Left lung (tissue), 14 donors: ENCODE measurements at places on chromosomes 4 and X. TPM values are rescaled to one million over a fixed set of nuclear protein-coding genes. Genes with fewer than 3 reads are reported as not detected.

GRCh38 chrX:106168107-106168506 lies at the start of gene PWWP3B:
TSS of gene PWWP3B (plus strand) at chrX:106168305. CDS start at chrX:106205433, 37,128 bp downstream.
- DNase-seq = peak; percentile 33

DNA sequence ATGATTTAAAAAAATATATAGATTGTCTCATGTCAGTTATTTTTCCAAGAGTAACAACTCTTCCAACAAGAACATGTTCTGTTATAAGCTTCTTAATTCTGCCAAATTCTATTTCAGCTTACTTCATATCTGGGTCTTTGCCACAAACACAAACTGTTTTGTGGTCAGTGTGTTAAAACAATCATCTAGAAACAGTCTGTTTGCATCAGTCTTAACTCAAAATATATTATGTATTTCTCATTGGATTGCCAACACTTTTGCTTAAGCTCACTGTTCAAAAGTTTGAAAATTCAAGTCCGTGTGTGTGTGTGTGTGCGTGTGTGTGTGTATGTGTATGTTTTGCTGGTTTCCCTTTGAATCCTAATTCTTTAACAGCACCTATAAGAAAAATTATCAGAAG lies 752.3 kb upstream of the NDST4 start:
- DNase-seq = no peak

The CACNA1F gene
- 0.20 TPM for polyA plus RNA-seq

DNA sequence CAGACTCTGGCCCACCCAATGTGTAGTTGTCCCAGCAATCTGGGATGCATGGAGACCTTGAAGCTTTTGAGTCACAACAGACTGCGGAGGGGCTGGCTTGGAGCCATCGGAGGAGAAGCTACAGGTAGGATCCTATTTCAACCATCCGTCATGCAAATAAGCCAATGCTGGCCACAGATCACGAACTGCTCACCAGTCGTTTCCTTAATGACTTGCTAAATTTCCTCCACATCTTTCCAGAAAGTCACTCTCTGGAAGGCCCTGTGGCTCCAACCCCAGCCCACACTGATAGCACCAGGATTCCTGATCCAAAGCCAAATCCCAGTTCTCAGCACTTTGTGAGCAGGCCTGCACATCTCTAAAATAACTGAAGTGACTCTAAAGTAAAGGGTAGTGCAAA lies 321.3 kb downstream of the RAB28 start:
- DNase-seq = no peak

DNA sequence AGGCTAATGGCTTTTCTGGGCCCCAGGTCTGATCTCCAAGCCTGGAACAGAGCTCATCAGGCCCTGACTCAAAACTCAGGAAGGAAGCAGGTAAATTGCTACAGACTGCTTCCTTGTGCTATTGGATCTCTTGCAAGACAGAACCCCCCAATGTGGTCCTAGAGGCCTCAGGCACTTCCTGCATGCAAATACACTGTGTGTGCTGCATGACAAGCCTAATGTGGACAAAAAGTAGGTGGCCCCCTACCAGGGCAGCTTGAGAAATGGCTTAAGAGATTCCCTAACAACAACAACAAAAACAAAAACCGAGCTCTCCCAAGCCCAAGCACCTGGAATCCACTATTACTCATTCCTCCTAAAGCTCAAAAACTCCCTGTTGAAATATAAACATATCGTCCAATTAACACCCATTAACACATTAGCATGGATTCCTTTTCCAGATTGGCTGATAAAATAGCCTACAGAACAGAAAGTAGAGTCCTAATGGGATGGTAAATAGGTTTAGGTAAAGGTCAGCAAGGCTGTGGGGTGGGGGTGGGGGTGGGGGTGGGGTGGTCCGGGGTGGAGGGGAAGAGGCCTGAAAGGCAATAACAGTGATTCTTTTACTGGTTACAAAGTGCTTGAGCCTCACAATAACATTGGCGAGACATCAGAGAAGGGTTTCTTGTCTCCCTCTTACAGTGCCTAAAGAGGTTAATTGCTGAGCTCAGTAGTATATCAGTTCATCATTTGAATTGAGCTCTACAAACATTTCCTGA lies 24.1 kb upstream of the FGF16 start:
- DNase-seq = no peak

The STATH gene
- not detected for polyA plus RNA-seq

DNA sequence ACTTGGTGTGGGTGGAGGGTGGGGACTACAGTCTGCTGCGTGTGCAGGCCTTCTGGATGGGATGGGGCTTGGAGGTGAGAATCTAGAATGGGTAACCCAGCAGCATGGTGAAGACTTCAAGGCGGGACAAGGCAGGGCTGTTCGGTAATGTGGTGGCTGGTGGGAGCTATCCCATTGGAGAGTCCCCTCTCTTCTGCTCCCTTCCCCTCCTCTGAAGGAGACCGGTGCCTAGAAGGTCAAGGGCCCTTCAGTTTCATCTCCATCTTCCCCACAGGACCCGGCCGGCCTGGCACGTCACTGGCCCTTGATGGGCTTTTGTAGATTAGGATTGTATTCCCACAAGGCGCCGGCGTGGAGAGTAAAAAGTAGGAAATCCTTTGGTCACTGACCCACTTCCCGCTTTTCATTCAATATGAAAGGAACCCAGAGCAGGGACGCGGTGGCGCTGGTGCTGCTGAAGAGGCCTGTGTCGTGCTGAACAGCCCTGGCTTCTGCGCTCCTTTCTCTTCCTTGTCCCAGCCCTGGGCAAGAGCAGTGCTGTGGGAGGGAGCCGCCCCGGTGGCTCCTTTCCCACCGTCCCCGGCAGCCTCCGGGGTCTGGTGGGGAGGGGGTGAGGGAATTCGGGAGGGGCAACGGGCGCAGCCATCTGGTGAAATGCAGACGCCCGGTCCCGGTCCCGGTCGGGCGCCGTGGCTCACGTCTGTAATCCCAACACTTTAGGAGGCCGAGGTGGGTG lies 7.3 kb upstream of the HMGB3 start:
- no peak for DNase-seq

DNA sequence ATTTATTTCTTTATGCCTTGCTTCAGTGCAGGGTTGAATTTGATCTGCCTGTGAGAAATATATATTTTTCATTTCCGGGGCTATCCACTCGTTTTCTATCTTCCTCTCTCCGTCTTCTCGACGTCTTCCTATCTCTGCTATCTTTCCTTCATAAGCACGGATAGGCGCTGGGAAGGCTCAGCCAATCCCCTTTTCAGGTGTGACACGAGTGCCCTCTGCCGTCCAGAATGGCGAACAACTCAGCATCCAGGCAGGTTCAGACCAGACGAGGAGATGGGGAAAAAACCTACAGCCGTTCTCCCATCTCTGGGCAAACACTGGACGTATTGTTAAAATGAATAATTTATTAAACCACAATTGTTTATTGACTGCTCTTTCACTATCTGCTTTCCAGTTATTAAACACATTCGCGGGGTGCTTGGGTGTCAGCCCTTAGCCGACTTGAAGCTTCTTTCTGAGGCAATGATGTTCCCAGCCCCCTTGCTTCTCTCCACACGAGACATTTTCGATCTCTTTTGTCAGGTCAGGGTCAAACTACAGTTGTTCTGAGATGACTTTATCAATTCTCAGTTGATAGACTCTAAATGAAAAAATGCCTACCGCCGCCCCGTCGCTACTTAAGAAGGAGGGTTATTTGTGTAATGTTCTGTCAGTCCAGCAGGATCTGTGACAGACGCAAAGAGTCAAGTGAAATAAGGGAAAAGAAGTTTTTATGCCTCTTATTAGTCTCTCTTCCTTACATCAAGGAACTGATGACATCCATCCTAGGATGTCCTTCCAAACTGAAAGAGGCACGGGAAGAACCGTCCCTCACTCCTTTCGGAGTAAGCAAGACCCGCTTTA lies 96.3 kb upstream of the NOCT start:
- DNase-seq = peak; percentile 64

DNA sequence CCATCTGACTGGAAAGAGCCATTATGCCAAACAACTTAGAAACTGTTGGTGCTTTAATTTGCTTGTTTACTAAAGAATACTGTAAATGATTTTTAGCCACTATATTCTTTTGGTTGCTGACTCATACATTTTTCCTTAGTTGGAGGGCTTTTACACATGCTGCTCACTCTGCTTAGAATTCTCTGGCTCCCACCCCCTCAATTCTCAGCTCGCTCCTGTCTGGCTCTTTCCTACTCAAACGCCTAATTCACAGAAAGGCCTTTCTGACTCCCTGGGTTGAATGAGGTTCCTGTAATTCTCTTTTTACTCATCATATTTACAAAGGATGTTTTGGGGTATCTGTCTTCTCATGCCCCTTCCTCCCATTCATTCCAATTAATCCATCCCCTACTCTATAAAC lies 26.1 kb upstream of the PARM1 start:
- DNase-seq = no peak

The CENPVL1 gene
- not detected for polyA plus RNA-seq

The TRPC5OS gene
- polyA plus RNA-seq = not detected

The CTAG2 gene
- not detected for polyA plus RNA-seq

The RPS6KA3 gene
- 42.8 TPM for polyA plus RNA-seq

- DNase-seq = peak; percentile 94
These were observed at the start of gene APBB2 for GRCh38 chr4:41214136-41214824. TSS of gene APBB2 (minus strand) at chr4:41214542. CDS start at chr4:41033254, 181,288 bp downstream.

The JADE3 gene
- 16.3 TPM for polyA plus RNA-seq

DNA sequence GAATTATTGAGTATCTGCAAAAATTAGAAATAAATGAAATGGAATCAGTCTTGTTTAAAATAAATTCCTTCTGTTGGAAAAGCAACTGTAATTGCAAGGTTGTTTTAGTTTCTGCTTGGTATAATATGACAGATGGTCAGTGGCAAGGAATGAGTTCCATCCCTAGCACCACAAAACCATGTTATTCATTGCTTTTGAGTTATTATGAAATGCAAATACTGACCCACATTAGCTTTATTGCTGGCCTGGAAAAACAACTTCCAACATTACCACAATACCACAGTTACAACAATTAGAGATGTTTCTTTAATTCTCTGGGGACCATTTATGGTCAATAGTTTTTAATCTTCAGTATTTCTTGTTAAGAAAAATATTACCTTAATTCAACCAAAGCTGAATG lies 194.4 kb downstream of the TMA16 start:
- no peak for DNase-seq

- no peak for DNase-seq
These were observed 46.1 kb upstream of the HCCS start for GRCh38 chrX:11064851-11065600.

GRCh38 chr4:37948542-37948941 lies 11.7 kb upstream of the PTTG2 start:
- DNase-seq = no peak

DNA sequence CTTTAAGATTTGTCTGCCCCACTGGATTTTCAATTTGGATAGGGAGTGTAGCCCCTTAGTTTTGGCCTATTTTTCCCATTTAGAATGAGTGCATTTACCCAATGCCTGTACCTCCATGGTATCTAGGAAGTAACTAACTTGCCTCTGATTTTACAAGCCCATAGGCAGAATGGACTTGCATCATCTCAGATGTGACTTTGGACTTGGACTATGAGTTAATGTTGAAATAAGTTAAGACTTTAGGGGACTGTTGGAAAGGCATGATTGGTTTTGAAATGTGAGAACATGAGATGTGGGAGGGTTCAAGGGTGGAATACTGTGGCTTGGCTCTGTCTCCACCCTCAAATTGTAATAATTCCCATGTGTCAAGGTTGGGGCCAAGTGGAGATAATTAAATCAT lies 2480.2 kb downstream of the PCDH7 start:
- no peak for DNase-seq

DNA sequence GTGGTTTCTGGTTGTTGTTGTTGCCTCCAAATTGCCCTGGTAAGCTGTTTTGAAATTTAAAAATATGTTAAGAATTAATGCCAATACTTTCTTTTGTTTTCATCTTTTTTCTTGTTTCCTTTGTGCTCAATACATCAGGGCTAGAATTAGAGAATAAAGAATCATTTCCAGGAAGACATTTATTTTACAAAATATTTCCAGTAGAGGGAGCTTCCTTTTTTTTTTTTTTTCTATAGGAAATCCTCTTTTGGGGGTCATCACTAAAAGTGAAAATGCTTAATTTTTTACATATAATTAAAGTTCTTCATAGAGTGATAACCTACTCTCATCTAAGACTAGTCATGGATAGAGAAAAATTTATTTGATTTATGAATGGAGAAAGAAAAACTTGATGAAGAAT lies 2.4 kb downstream of the GLRA3 start:
- DNase-seq = no peak

- DNase-seq = no peak
These were observed 29.9 kb upstream of the SOD3 start for GRCh38 chr4:24765376-24765988.

DNA sequence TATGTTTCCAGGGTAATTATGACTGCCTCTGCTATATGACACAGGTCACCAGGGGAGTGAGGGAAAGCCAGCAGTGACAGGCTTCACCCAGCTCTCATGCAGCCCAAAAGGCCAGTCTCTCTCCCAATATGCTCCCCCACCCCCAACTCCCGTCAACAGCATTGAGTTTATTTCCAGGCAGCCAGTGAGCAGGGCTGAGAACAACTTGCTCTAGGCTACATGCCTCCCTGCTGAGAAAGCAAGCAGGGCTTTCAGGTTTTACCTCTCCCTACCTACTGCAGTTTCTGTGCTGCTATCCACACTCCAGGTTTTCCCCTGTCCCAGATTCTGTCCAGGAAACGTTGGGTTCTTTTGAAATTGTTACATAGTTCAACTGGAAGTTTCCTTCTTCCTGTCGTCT lies 291.4 kb downstream of the PABPC4L start:
- DNase-seq = no peak

GRCh38 chr4:6329478-6330383 lies 60.1 kb downstream of the WFS1 start:
- DNase-seq = no peak

The IL2 gene
- polyA plus RNA-seq = not detected

GRCh38 chrX:152480269-152481212 lies 29.4 kb upstream of the GABRA3 start:
- DNase-seq = peak; percentile 30

GRCh38 chrX:148568763-148569162 lies 68.3 kb downstream of the AFF2 start:
- DNase-seq = no peak

DNA sequence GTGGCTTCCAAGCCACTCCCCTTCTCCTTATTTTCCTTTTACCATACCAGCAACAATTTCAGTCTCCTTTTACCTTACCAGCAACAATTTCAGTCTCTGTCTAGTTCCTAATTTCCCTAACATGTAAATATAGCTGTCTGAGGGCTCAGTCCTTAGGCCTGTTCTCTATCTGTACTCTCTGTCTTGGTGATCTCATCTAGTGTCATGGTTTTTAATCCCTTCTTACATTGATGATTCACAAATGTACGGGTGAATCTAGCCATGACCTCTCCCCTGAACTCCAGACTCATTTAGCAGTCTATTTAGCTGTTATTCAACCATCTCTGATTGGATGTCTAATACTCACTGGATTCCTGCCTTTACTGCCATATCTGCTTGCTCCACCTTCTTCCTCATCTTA lies 7.2 kb downstream of the IL15 start:
- DNase-seq = no peak

- DNase-seq = no peak
These were observed 171.5 kb upstream of the DIPK2B start for GRCh38 chrX:45372151-45372550.
